ENCODE measurements at places on chromosomes 4 and X.
A peak's percentile ranks its signal among the peaks of the same experiment; 100 is the strongest.

- no peak for DNase-seq
These were observed 8.2 kb upstream of the IQCM start for GRCh38 chr4:149823769-149824221.

- no peak for DNase-seq
These were observed 56.8 kb downstream of the PRRG1 start for GRCh38 chrX:37405956-37406355.

DNA sequence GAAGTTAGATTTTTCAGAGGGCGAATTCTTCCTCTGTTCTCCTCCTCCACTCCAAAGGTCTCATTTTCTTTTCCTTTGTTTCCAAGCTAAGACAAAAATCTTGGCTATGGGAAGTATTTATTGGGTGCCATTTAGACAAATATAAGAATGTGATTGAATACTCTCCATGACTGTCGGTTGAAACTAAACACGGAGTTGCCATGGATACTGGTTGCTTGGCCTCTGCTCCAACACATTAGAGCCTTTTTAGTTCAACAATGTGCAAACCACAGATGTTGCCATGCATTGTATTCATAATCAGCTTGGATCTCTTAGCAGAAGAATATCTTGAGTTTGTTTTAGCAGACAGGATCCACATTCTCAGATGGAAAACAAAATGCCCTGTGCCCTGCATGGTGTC is 366.5 kb upstream of the LCORL start:
- no peak for DNase-seq

GRCh38 chr4:92961881-92962280 is 658.1 kb downstream of the GRID2 start:
- no peak for DNase-seq

DNA sequence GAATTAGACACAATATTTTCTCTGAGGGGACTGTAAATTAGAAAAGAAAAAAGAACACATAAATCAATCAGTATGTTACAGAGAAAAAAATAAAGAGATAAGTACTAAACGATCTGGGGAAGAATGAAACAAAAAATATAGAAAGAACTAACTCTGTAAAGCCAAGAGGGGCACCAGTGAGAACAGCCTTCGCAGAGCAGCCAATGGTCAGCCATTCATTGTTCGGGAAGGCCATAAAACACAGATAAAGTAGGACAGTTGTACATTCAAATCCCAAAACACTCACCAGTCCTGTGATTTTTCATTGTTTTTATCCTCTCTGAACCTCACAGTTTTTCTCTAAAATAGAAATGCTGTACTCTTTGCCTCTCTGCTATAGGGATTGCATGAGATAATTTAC is 127.9 kb downstream of the NEK1 start:
- DNase-seq = peak; percentile 37

DNA sequence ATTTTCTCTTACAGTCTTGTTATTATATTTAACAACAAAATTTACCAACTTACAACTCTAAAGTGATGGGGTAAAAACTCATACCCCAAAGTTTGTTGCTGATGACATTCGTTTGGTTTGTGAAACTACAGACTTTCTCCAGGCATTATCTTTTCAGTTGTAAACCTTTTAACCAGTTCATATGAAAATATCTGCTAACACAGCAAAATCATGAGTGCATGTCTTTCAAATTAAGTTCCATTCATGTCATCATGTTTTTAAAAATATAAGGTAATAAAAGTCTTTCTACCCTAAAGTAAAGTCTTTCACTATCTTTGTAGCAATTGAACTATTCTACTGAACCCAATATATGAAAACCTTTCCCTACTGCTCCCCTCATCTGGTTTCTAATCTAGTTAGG is 3.4 kb upstream of the GALNTL6 start:
- DNase-seq = no peak

DNA sequence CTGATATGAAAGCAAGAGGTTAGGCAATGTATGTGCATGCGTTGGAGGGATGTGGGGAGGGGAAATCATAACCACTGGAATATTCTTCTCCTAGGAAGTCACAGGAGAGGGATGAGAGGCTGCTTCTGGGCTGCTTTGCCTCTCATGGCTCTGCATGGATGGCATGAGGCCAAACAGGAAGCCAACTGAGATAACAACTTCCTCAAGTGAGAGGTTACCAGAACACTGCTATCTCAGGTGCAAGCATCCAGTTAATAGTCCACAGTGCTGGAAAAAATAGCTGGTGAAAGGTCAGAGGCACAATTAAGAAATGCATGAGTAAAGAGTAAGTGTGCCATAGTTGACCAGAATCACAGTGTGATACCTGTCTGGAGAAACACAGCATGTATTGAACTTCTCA is 113.3 kb downstream of the ELOVL6 start:
- no peak for DNase-seq

DNA sequence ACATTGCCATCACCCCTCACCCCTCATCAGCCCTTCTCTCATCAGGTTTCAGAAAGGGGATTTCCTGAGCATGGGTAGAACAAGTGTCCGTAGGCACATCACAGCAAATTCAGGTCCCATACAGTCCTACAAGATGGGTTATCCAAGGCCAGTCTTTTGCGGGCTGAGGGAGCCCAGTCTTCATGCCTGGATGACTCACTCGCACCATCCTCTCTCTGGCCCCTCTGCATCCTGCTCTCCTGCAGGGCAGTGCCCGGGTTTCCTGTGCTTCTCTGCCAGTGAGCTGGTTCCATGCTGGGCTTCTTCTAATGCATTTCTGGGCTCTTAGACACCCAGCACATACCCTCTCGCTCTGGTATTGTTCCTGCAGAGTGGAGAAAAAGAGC is 7.3 kb upstream of the INTS6L start:
- DNase-seq = no peak

- DNase-seq = no peak
These were observed 891 bp downstream of the XK start for GRCh38 chrX:37686369-37686995.

DNA sequence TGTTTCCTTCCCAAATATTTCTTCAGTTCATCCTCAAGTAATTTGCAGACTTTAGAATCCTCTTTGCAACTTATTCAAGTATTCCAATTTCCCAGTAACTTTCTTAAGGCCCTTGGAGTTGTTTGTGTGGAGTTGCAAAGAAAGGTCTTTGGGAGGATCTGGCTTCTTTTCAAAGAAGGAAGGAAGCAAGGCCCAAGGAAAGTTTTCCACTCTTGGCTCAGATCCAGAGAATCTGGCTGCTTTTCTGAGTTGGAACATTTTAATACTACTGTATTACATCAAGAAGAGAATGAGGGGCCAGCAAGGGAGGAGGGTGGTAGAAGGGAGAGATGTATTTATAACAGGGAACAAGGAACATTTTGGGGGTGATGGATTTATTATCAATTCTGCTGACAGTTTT is 10.5 kb downstream of the CDX4 start:
- DNase-seq = no peak

- no peak for DNase-seq
These were observed 277.8 kb downstream of the TENM3 start for GRCh38 chr4:182521011-182521410.

DNA sequence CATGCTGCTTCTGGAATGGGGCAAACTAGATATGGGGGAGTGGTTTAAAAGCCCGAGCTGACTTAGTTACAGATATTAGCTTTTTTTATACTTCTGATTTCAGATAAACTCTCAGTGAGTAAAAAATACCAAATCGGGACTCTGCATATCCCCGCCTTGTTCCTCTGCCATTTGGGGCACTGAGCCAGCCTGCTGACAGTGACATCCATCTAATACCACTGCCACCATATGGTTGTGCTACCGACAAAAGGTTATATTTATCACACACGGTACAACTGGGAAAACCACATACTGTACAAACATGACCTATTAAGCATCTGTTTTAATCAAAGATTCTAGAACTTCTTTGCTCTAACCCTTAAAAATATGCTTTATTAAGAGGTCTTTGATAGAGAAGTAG is 78.7 kb downstream of the GALNT7 start:
- no peak for DNase-seq

- DNase-seq = no peak
These were observed 51.4 kb downstream of the ABLIM2 start for GRCh38 chr4:8107146-8107657.

DNA sequence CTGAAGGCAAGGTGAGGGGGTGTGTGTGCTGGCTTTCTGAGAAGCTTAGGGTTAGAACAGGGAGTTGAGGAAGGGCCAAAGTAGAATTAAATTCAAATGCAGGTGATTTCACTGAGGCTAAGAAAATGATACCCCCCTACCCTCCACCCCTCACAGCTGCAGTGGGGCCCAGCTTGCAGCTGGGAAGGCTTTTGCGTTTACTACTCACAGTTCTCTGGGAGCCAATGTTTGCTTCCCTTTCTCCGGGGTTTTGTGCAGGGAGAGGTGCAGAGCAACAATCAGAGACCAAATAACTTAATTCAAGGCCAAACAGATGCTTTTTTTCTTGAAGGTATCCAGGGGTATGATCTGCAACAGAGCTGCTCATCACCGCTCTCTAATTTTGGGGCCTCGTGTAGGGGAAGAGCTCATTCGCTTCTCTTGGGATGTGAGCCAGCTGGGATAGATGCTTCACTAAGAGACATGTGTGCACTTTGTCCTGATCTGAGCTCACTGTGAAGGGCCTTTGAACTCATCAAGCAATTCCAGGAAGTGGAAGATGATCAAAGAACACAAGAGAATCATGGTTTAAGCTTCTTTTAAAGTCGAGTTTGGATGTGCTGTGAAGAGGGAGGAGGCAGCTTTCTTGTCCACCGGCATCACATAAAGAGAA is 122.7 kb upstream of the C1GALT1C1 start:
- DNase-seq = no peak

DNA sequence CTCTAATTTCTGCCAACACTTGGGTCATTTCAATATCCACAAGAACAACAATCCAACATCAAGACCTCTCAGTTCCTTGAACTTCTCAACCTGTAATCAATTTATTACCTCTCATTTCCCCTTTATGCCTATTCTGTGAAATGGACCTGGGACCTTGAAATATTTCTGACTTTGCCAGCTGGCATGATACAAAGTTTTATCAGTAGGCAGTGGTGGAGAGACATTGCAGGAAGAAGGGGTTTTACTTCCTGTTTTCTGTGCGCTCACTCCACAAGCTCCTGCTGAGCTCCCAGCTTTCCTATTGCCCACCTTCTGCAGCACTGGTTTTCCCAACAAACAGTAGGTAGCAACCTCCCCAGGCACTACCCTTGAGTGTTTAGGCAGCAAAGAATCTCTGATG is 3.5 kb upstream of the ARHGEF6 start:
- DNase-seq = no peak

GRCh38 chr4:48337731-48338130 is 3.6 kb upstream of the SLAIN2 start:
- DNase-seq = no peak

DNA sequence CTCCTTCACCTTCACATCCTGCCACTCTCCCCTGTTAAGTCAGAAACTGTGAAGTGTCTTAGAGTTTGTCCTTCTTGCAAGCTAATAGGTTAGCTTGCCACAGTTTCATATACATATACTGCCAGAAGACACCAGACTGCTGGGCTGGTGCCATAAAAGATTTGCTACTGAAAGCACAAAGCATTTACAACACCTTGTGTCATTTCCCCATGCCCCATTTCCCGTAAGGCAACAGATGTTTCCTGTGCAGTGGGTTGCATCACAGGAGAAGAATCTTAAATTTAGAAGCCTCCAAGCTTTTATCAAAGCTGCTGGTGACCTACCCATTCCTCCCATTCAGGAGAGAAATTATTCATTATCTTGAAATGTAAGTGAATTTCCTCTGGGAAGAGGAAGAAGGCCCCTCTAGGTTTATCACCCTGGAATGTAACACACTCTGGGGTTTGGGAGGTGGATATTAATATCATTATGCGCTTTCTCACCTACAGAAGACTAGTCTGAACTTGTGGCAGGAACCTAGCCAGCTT is 34.5 kb upstream of the RAB33B start:
- DNase-seq = no peak

- no peak for DNase-seq
These were observed 1114.6 kb upstream of the AGA start for GRCh38 chr4:178556796-178557195.

DNA sequence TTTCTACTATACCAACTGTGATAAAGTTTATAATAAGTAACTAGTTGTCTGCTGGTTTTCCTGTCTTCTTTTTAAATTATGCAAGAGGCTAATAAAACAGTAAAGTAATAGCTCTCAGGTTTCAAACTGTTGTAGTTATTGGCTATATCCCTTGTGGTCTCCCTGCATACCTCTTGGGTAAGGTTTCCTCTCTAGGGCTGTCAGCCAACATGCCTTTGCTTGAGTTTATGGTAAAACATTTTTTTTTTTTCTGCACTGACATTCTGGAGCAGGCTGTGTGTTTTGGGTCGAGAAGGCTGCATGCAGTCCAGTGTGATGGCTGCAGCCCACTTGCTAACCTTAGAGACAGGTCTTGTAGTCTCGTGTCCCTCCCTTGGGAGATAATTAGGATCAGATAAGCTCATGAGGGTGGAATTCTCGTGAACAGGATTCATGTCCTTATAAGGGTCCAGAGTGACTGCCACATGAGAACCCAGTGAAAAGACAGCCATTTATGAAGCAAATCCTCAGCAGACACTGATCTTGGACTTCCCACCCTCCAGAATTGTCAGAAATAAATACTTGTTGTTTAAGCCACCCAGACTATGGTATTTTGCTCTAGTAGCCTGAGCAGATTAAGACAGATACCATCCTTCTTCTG is 831.2 kb downstream of the CCSER1 start:
- DNase-seq = no peak

- DNase-seq = no peak
These were observed 1056.7 kb downstream of the STIM2 start for GRCh38 chr4:27917381-27917780.

GRCh38 chr4:154511981-154512380 is 20.4 kb upstream of the DCHS2 start:
- DNase-seq = no peak

DNA sequence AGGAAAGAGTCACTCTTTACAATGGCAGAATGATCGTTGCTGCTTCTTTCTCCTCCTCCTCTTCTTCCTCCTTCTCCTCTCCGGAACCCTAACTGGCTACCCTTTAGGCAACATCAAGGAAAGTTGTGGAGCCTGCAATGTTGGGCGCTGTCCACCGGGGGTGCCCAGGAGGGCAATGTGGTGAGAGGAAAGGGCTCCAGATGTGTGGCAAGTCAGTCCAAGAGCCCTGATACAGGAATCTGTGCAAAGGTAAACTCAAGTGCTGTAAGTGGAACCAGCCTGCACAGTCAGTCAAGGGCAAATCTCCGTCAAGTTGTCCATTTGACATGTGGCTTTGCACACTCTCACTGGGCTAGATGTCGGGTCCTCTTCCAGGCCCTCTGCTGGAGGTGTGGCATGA is 2.8 kb downstream of the RTL5 start:
- no peak for DNase-seq
